ENCODE measurements at places on chromosomes 7 and 10. TPM values are rescaled to one million over a fixed set of nuclear protein-coding genes. Genes with fewer than 3 reads are reported as not detected.

DNA sequence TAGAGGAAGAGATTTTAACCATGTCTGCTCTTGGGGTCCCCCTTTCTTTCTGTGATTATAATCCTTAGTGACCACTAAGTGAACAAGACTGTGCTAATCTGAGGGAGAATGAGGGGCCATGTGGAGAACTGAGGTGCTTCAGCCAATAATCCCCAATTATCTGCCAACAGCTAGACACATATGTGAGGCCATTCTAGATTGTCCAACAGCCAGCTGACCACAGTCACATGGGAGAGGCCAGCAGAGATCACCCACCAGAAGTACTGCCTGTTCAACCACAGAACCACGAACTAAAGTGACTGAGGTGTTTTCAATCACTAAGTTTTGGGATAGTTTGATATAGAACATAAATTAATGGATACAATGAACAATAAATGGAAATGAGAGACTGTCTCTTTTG, 74.3 kb downstream of the SEMA3E start:
- H3K4me1 ChIP-seq, result no peaks in the 10 kb centered on the region
- H3K4me3 ChIP-seq, result no peak overlapping the region
- H3K27ac ChIP-seq, result no peak overlapping the region
- H3K27me3 ChIP-seq, result no peaks in the 10 kb centered on the region

DNA sequence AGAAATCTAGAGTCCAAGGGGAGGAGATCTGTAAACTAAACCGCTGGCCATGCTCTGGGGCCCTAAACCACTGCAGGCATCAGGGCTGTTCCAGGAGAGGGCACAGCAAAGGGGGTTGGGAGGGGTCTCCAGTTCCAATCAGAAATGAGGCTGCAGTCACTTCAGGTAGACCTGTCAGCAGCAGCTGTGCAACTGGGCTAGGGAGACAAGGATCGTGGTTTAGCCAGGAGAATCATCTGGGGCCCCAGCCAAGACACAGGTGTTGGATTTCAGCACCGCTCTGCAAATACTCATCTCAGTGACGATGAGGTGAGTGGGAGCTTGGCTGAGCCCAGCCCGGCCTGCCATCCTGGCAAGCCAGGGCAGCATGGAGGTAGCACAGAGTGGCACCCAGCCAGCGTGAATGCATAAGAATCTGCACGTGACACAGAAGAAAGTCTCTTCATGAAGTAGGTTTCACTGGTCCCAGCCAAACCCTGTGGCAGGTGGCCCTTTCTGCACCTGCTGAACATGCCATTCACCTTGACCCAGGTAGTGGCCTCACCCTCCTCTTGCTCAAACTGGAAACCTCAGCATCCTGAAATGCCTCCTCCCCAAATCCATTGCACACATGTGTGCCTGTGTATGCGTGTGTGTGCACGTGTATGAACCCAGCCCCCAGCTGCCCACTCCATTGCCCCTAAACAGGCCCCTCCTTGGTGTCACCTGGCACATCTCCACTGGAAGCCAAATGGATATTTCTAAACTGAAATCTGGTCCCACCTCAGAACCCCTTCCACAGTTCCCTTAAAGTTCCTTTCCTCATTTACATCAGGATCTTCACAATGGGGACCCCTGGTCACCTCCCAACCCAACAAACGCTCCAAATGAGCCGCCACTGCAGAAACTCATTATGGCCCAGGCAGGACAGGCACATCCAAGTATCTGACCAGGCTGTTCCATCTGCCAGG, 9.6 kb downstream of the GPRIN2 start:
- no peak overlapping the region for H3K4me3 ChIP-seq
- no peaks in the 10 kb centered on the region for H3K36me3 ChIP-seq
- H3K27ac ChIP-seq, result no peak overlapping the region
- DNase-seq, result peak; percentile 19
- H3K4me1 ChIP-seq, result no peaks in the 10 kb centered on the region
- H3K27me3 ChIP-seq, result no peaks in the 10 kb centered on the region

DNA sequence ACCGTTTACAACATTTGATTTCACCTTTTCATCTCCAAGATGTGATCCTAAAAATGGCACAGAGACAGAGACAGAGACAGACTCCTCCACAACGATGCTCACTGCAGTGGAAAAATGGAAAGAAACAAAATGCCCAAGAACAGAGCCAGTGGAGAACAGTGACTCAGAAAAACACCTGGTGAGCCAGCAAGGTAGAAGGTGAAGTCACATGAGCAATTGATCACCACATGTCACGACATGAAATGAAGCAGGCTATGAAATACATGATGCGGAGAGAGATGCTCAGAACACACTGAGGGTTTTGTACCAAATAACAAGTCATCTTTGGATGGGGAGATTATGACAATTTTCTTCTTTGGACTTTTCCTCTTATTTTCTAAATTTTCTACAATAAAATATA, 3.5 kb downstream of the MSMB start:
- no peaks in the 10 kb centered on the region for H3K36me3 ChIP-seq
- H3K4me3 ChIP-seq, result no peak overlapping the region
- no peak overlapping the region for H3K27ac ChIP-seq
- H3K4me1 ChIP-seq, result no peaks in the 10 kb centered on the region

TMEM213 gene
- not detected for total RNA-seq

DNA sequence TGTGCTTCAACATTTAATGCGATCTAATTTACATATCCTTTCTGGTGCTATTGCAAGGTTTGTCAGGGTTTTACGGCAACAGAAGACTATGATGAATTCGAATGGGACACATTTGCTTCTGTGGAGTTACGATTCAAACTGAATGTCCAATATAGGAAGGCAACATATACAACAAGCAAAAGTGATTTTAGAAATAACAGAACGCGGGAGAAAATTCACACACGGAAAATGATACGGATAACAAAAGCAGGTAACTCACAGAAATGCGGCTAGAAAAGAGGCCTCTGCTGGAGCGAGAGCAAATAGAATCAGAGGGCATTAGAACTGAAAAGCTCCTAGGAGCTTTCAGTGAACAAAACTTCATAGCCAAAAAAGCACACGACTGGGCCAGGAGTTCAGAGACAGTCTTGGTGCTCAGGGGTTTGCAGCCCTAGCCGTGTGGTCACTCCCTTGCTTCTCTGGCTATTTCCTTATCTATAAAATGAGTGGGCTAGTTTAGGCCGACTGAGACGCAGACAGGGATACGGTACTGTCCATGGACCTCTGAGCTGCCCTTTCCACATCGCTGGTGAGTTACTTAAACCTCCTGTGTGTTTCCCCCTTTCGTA, 557 bp upstream of the TAX1BP1 start:
- no peak for DNase-seq
- no peaks in the 10 kb centered on the region for H3K36me3 ChIP-seq
- H3K4me1 ChIP-seq, result peaks cover 13% of the 10 kb centered on the region
- H3K27ac ChIP-seq, result peak overlapping the region; percentile 98
- H3K4me3 ChIP-seq, result peak overlapping the region; percentile 69
- no peaks in the 10 kb centered on the region for H3K27me3 ChIP-seq

DNA sequence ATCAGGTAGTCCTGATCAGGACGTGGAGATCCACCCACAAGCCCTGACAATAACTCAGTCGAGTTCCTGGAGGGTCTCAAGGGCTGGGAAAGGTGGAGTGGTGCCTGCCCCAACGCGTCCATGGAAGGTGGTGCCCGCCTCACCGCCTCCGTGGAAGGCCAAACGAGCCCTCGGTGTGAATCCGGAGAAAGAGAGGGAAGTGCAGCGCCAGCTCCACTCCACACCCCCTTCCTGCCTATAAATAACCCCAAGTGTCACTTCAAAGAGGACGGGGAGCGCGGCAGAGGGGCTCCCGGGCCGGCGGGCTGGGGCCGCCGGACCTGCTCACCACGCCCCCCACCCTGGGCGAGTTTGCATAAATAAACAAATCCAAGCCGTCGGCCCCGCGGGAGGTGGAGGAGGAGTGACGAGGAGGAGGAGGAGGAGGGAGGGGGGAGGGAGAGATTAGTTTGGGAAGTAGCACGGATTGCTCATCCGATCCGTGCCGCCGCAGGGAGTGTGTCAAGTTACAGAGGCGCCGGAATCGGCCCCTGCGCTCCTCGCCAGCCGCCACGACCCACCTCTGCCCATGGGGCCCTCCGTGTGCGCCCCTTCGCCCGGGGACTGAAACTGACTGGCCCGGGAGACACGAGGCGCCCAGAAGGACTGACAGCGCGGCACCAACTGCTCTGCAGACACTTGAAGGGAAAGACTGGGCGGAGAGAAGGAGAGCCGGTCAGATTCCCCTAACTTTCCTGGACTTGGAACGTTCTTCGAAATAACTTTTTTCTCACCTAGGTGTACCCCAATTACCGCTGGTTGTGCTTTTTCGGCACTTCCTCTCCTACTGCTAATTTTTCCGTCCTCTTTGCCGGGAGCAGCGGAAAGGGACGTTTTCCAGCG, at the start of gene COL13A1:
TSS of gene COL13A1 (plus strand) at position 473 of the 882 bp plus-strand sequence. CDS start 518 bp downstream, outside the sequence.
- no peak within 1 kb of the TSS for H3K27ac ChIP-seq
- H3K4me3 ChIP-seq, result no peak within 1 kb of the TSS
- peaks cover 25% of the 10 kb centered on the region for H3K27me3 ChIP-seq
- H3K4me1 ChIP-seq, result peaks cover 19% of the 10 kb centered on the region
- H3K36me3 ChIP-seq, result no peaks in the 10 kb centered on the region
- DNase-seq, result peak; percentile 42

- H3K27ac ChIP-seq, result no peak overlapping the region
- no peak overlapping the region for H3K4me3 ChIP-seq
- H3K4me1 ChIP-seq, result no peaks in the 10 kb centered on the region
- no peaks in the 10 kb centered on the region for H3K27me3 ChIP-seq
- DNase-seq, result no peak
Measured at GRCh38 chr10:45209888-45210287, 105.5 kb downstream of the OR13A1 start.

PNLIPRP2 gene
- 0.94 TPM for total RNA-seq
